Bronchial smooth muscle cell (primary cell): ENCODE measurements at places on chromosomes 1 and 21. TPM values are rescaled to one million over a fixed set of nuclear protein-coding genes. Genes with fewer than 3 reads are reported as not detected.

ST6GALNAC5 gene
- under 0.01 TPM in 1 of 2 replicates, not detected in the other for total RNA-seq

ARHGEF16 gene
- total RNA-seq = 0.09 TPM in 1 of 2 replicates, not detected in the other

HFM1 gene
- under 0.01 and 0.43 TPM in 2 replicates for total RNA-seq

KLF18 gene
- not detected in 2 replicates for total RNA-seq

DIO1 gene
- not detected in 2 replicates for total RNA-seq

MAB21L3 gene
- under 0.01 TPM in 2 replicates for total RNA-seq

CRP gene
- not detected in 2 replicates for total RNA-seq

AK5 gene
- 60.4 and 63.6 TPM in 2 replicates for total RNA-seq

ISG15 gene
- 95.7 and 131 TPM in 2 replicates for total RNA-seq

OLFML3 gene
- total RNA-seq = 140 and 177 TPM in 2 replicates

TMEM54 gene
- total RNA-seq = 27.9 and 55.5 TPM in 2 replicates

EPHA2 gene
- 2.9 and 7.9 TPM in 2 replicates for total RNA-seq

HPCAL4 gene
- total RNA-seq = under 0.01 TPM in 1 of 2 replicates, not detected in the other

OR10J4 gene
- not detected in 2 replicates for total RNA-seq

ZNF593OS gene
- not detected in 2 replicates for total RNA-seq

KRTAP19-4 gene
- not detected in 2 replicates for total RNA-seq

CD247 gene
- not detected in 2 replicates for total RNA-seq

REN gene
- not detected in 2 replicates for total RNA-seq

CFHR1 gene
- total RNA-seq = 0.16 and 0.26 TPM in 2 replicates

TMEM269 gene
- under 0.01 TPM in 1 of 2 replicates, not detected in the other for total RNA-seq

TADA1 gene
- total RNA-seq = 8.5 and 9.9 TPM in 2 replicates

MARCKSL1 gene
- total RNA-seq = 15.8 and 19.0 TPM in 2 replicates

FMO5 gene
- total RNA-seq = 1.9 and 2.9 TPM in 2 replicates

KCND3 gene
- total RNA-seq = under 0.01 TPM in 2 replicates

LCE1C gene
- total RNA-seq = not detected in 2 replicates

DDAH1 gene
- 3.5 and 8.2 TPM in 2 replicates for total RNA-seq

WNT4 gene
- under 0.01 TPM in 1 of 2 replicates, not detected in the other for total RNA-seq

STUM gene
- total RNA-seq = not detected in 2 replicates

PRKCZ gene
- 3.2 and 8.5 TPM in 2 replicates for total RNA-seq

UBL4B gene
- under 0.01 and 0.09 TPM in 2 replicates for total RNA-seq

ASCL5 gene
- not detected in 2 replicates for total RNA-seq

GJA8 gene
- total RNA-seq = not detected in 2 replicates

DMBX1 gene
- total RNA-seq = not detected in 2 replicates

ERICH3 gene
- under 0.01 TPM in 2 replicates for total RNA-seq

PRELP gene
- under 0.01 and 1.1 TPM in 2 replicates for total RNA-seq

CHI3L2 gene
- total RNA-seq = 5.7 and 8.8 TPM in 2 replicates

WDR47 gene
- 11.7 and 12.5 TPM in 2 replicates for total RNA-seq

ACOT7 gene
- 15.9 and 26.6 TPM in 2 replicates for total RNA-seq

ARHGAP29 gene
- 11.6 and 33.7 TPM in 2 replicates for total RNA-seq

GJB5 gene
- 0.16 and 0.34 TPM in 2 replicates for total RNA-seq

SPRR2A gene
- not detected in 2 replicates for total RNA-seq

KCNQ4 gene
- total RNA-seq = not detected in 2 replicates

INAVA gene
- total RNA-seq = under 0.01 and 0.09 TPM in 2 replicates

KIAA1614 gene
- total RNA-seq = 7.9 and 12.0 TPM in 2 replicates

FCGR1A gene
- total RNA-seq = not detected in 2 replicates

GJA9 gene
- total RNA-seq = not detected in 2 replicates

H6PD gene
- 21.0 and 25.4 TPM in 2 replicates for total RNA-seq

PROK1 gene
- not detected in 2 replicates for total RNA-seq

RHD gene
- total RNA-seq = not detected in 2 replicates

VWA5B1 gene
- total RNA-seq = not detected in 2 replicates
